ENCODE measurements at places on chromosomes 6 and 20.

DNA sequence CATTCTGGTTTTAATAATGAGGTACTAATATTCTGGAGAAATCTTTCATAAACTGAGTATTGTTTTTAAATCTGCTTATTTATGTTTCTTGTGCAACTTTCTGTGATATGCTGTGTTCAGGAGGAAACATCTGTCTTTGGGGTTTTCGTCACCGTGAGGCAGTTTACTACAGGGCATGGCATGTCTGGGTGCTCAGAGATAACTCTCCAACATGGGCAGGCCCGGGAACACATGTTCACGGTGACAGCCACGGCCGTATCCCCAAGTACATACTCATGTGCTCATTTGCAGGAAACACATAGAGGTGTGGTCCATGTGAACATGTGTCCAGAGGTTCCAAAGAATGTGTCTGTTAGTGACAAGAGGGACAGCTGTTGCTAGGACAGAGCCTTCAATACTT lies 62.1 kb upstream of the CNKSR3 start:
- no peak for DNase-seq

DNA sequence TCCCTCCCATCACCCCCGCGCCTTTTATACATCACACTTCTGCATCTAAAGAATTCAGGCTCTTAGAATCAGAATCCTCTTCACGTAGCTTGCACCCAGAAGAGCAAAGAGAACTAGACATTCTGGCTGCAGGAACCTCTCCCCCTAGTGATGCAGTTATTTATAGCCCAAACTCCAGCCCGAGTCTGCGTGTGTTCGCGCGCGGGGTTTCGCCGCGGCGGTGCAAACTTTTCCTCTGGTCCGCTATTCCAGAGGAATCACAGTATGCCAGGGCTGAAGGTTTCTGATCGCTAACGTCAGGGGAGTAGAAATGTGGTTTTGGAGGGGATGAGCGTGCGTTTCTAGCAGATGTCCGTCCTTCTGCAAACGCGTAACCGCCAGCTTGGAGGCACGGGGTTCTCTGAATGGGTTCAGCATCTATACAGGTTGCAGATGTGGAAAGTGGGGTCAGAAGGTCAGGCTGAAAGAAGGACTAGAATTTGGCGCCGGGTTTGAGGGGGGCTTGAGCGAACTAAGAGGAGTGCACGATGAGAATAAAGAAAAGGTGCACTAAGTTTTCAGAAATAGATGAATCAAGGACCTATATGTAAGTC lies 1.8 kb downstream of the EPHA7 start:
- DNase-seq: peak; percentile 48

- no peak for DNase-seq
These were observed 125.0 kb upstream of the JAG1 start for GRCh38 chr20:10798811-10799210.

GRCh38 chr6:109167562-109167961 lies 72.3 kb downstream of the CEP57L1 start:
- DNase-seq: no peak

- no peak for DNase-seq
These were observed 4.6 kb upstream of the MYB start for GRCh38 chr6:135176464-135176863.

DNA sequence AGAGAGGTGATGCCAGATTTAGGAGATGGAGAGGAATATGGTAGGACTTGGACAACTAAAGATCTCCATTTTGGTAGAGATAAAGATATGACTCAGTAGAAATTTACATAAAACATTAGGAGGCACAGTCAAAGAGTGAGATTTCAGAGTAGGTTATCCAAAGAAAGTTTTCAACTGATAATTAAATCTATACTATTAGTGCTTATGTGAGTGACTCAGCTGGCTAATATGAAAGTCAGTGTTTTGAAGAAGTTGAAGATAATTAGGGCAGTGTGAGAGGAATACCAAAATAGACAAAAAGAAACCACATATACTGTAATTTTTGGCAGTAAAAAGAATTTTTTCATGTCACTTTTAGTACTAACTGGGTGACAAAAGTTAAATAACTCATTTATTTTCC lies 712.8 kb upstream of the HS3ST5 start:
- DNase-seq: no peak

DNA sequence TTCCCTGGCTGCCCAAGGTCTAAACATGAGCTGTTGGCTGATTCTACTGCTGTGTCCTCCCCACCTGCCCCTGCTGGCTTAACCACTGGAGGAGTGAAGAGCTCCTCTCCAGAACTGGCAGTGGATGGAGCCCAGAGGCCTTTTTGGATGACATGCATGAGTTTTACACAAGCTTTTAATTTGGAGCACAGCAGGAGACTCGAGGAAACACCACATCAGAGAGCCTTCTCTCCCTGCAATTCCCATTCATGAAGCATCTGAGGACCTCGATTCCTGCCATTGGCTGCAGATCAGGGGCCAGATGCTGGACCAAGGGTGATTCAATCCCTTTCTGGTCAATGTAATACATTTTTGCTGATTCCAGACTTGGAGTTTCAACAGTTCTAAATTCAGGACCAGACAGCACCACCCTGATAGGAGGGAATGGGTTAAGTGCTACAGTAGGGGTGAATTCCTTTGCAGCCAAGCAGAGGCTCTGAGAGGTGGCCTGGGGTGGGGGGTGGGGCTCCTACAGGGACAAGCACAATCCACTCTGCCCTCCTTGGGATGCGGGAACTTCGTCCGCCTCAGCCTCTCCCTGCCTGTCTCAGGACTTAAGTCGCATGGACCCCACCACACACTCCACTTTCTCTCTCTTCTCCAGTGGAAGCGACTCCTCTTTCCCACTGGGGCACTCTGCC lies 599 bp upstream of the PSORS1C1 start:
- DNase-seq: no peak

DNA sequence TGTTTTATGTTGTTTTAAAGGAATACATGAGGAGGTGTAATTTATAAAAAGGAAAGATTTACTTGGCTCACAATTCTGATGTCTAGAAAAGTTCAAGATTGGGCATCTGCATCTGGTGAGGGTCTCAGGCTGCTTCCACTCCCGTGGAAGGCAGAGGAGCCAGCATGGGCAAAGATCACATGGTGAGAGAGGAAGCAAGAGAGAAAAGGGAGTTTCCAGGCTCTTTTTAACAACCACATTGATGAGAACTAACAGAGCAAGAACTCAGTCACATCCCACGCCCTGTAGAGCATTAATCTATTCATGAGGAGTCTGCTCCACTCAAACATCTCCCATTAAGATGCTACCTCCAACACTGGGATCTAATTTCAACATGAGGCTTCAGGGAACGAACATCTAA lies 1666.3 kb downstream of the HACE1 start:
- no peak for DNase-seq

- no peak for DNase-seq
These were observed 645.2 kb downstream of the KIF16B start for GRCh38 chr20:15927893-15928650.

- DNase-seq: no peak
These were observed 106.7 kb upstream of the CNKSR3 start for GRCh38 chr6:154617175-154617574.

DNA sequence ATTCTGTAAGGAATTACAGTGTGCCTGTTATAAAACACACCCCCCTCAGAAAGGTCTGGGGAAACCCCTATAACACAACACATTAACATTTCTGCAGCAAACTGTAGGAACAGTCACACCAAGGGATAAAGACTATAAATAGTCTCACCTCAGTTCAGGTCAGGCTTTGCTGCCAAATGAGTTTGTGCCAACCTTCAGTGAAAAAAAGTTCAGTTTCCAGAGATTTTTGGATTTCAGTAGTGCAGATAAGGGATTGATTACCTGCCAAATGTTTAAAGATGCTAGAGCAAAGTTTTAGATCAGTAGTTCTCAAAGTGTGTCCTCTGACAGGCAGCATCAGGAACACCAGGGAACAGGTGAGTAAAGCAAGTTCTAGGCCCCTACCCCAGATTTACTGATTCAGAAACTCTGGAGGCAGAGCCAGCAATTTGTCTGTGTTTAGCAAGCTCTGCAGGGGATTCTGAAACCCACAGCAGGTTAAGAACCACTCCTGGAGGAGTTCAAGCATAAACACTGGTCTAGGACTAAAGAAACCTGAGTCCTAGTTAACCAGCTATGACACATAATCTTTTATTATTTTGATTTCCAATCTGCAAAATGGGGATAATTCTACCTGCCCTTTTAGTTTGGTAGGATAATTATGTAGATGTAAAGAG lies 111.0 kb downstream of the RCAN2 start:
- peak; percentile 20 for DNase-seq

- DNase-seq: no peak
These were observed 3.8 kb downstream of the SOX12 start for GRCh38 chr20:328975-329695.

DNA sequence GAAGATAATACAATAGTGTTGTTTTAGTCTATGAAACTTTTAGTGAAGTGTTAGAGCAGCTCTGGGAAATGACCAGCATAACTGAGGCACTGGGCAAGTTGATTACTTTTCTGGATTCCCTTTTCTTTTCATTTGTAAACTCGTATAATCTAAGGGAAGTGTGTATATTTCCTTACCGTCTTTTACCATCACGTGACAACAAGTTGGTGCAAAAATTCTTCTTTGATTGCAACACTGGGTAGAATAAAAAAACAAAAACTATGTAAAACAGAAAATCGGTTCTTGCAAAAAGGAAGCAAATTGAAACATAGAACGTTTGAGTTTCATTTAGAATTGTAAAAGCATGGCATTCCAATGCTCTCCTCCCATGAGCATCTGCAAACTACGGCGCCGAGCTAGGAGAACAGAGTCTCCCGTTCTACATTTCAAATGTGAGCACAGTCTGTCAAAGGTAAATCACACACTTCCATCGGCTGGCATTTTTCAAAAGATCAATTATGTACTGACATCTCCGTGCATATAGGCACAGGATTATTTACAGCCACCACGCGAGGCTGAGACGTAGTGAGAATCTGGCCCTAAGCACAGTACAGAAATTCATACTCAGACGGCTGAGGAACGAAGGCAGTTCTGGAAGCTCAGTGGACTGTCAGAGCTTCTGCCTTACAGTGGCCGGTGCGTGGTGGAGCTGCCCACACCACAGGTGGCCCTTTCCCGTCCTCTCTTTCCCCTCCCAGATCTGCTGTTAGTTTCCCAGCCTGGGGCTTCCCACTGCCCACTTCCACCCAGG lies 314.0 kb downstream of the BMP7 start:
- DNase-seq: no peak

GRCh38 chr20:1382670-1383069 lies 10.2 kb downstream of the FKBP1A start:
- no peak for DNase-seq

DNA sequence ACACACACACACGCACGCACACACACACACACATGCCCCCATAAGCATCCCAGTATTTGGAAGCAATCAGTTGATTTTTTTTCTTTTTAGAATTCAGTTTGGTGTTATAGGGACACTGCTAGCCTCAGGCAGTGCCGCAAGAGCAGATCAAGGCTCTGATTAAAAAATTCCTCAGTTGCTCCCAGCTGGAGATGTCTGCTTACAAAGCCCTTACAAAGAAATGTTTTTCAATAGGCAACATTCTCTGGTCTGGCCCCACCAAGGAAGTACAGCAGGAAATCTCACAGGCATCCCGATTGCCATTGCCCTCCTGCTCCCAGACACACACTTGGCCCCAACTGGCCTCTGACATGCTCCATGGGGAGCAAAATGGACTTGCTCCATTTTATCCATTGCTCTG lies 22.9 kb upstream of the CD83 start:
- DNase-seq: no peak

GRCh38 chr6:1604158-1605003 lies 5.3 kb upstream of the FOXC1 start:
- DNase-seq: peak; percentile 67

- no peak for DNase-seq
These were observed 59.4 kb downstream of the TMEM242 start for GRCh38 chr6:157263881-157264397.

DNA sequence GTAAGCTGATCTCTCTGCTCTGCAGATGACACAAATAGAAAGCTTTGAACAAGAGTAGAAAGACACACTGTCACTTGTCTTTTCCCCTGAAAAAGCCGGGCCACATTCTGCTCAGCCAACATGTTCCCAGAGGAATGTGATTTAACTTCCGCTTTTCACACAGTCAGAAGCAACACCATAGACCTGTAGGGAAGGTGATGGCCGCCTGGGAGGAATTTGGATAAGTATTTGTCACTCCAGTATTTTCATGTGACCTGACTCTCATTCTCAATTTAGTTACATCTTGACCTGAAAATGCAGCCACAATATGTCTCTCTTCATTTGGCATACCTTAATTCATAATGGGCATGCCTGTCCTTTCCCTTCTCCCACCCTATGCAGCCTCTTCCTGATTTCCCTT lies 2.0 kb upstream of the GRM1 start:
- no peak for DNase-seq

DNA sequence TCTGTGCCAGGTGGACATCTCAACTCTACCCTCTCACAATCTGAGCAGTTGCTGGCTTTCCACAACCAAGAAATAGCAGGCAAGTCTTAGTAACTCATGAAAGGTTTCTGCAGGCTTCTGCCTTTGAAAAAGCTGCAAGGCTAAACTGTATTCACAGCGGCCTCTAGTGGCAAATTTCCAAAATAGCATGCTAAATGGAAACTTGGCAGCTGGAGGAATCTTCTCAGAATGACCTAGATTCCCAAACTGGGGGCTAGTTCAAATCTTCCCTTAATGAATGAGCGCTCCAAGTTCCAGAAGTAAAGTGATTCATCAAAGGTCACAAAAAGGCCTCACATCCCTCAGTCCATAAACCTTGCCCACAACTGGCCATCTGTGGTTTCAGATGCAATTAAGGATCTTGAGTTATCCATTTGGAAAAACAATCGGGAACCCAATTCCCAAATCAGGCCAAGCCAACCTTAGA lies 11.9 kb upstream of the CPNE5 start:
- peak; percentile 61 for DNase-seq

DNA sequence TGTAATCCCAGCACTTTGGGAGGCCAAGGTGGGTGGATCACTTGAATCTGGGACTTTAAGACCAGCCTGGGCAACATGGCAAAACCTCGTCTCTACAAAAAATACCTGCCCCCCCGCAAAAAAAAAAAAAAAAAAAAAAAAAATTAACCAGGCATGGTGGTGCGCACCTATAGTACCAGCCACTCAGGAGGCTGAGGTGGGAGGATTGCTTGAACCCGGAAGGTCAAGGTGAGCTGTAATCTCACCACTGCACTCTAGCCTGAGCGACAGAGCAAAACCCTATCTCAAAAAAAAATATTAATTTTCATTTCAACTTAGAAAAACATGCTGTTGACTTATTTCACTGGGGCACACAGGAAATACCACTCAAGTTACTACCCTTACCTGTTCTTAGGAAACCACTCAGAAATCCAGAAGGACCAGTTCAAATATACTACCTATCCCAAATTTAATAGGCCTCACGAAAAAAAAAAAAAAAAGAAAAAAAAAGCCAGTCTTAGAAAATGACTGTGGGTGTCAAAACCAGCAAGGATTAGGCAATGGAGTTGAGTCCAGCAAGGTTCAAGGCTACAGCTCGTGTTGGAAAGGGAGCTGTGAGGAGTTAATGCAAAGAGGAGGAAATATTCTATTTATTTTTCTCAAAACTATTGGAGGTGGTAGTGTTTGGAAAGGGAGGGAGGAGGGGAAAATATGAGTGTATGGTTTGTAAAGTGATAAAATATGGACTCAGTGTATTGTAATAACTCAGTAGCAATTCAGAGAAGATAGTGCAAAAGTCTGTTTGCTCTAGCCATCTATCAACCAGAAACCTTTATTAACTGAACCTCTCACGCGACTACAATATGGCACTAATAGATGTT lies 33.9 kb upstream of the PIM1 start:
- no peak for DNase-seq
